ENCODE measurements at places on chromosomes 11 and 22. TPM values are rescaled to one million over a fixed set of nuclear protein-coding genes. Genes with fewer than 3 reads are reported as not detected.
A peak's percentile ranks its signal among the peaks of the same experiment; 100 is the strongest.

DNA sequence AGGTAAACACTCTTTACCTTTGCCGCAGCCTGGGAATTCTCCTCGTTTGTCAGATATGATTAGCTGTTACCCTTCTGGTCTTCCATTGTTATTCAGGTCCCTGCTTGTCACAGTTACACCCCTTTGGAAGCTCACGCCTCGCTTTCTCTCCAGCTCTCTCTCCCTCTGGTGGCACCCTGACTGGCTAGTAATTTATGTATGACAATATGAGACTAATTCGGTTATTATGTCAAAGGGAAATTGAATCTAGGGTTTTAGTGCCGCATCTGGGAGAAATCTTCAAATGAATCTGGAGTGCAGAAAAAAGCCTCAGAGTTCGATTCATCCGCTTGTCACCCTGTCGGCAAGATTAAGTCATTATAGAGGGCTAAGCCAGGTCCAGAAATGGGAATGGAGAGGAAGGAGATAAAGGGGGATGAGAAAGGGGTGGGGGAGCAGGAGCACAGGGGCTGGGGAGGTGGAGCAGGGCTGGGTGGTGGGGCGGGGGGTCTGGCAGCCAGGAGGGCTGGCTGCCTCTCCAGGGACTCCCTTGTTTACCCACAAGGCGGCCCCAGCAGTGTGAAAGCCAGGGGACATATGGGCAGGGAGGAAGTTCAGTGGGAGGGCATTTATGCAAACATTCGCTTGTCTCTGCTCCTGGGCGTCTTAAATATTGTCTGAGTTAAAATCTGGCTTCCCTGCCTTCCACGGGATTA lies 179.0 kb upstream of the NECTIN1 start:
- no peak for DNase-seq

Gene BATF2
- 0.26 TPM for total RNA-seq

- no peak for DNase-seq
These were observed 1234.0 kb downstream of the TBC1D22A start for GRCh38 chr22:47996446-47996857.

GRCh38 chr11:115345361-115345760 lies 158.9 kb downstream of the CADM1 start:
- no peak for DNase-seq

DNA sequence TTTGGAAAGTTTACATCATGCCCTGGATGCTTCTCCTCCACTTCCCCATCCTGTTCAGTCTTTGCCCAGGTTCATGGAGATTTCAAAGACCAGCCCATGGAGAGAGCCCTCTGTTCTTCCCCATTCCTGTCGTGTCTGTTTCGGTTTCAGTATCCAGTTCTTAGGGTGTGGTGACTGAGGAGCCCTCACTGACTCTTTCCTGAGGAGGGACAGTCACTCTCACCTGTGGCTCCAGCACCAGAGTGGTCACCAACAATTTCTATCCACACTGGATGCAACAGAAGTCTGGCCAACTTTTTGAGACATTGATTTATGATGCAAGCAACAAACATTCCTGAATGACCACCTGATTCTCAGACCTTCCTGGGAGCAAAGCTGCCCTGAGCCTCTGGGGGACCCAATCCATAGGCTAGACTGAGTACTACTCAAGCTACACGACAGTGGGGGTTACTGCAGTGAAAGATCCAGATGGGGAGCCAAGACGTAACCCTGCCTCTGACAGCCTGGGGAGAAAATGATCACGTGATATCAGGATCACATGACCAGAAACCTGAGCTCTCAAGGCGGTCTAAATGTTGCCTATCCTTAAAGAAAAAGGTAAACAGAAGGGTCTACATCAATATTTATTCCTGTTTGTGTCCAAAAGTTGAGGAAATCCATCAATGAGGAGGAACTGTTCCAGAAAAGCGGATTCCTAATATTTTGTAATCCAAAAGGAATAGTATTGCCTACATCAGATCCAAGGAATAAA lies 76.2 kb upstream of the VPREB1 start:
- peak; percentile 37 for DNase-seq

DNA sequence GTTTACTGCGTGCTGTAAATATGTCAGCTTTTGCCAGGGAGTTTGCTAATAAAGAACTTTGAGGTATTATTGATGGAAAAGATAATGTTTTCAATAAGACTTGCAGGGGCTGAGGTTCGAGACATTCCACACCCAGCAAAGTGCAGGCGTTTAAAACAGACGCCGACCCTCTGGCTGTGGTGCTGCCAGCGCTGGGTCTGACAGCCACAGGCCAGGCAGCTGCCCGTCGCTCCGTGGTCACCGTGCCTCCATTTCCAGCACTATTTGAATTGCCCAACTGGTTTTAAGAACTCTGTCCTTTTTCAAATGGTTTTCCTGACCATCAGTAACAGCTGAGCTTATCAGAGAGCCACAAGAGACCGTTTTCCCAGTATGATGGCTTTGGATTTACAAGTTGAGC lies 28.1 kb upstream of the ALX4 start:
- no peak for DNase-seq
